ENCODE measurements at places on chromosomes 6 and 20.
A peak's percentile ranks its signal among the peaks of the same experiment; 100 is the strongest.

GRCh38 chr6:52019092-52019491 is 68.3 kb downstream of the PKHD1 start:
- no peak for DNase-seq

- DNase-seq = no peak
Measured at GRCh38 chr6:29547573-29547972, 12.0 kb downstream of the UBD start.

DNA sequence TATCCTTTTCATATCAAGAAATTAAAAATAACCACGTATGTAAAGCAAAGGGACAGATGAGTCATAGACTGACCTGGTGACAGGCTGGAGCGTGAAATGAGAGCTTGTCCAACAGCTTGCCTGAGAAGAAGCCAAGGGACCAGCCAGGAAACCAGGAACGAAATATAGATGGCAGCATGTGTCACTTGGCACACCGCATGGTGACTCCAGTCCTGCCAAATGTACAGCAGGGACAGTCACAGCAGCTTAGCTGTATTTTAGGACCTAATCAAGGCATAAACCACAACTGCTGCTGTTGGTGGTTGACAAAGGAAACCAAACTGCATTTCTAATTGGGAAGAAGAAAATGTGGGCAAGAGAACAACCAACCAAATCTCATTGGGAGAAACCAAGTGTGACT is 755.0 kb downstream of the TFAP2A start:
- no peak for DNase-seq

DNA sequence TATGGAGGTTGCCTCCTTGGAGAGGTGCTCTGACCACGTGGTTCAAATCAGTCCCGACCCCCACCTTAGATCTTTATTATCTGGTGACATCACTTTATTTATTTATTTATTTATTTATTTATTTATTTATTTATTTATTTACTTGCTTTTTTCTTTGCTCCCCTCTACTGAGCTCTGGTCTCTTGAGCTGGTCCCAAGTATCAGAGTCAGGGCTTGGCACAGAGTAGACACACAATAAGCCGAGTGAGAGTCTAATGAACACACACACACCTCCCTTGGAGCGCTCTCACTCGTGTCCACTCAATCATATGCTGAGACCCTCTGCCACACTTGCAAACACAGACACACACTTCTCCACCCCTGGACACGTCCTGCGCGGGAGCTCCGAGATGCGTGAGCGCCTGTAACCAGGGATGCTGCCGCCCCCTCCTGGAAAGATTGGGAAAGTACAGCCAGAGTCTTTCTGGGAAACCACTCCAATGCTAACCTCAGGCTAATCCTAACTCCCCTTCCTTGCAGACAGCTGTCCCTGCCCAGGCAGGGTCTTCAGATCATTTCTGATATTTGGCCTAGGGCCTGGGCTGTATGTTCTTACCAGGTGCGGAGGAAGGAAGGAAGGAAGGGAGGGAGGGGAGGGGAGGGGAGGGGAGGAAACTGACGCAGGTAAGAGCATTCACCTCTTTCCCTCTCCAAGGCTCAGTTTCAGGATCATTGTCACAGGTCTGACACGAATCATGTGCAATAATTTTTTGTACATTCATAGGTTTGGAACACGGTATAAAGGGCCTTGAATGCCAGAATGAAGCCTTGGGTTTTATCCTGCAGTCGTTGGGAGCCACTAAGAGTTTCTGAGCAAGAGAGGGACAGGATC is 70.9 kb downstream of the STK35 start:
- DNase-seq = peak; percentile 76

DNA sequence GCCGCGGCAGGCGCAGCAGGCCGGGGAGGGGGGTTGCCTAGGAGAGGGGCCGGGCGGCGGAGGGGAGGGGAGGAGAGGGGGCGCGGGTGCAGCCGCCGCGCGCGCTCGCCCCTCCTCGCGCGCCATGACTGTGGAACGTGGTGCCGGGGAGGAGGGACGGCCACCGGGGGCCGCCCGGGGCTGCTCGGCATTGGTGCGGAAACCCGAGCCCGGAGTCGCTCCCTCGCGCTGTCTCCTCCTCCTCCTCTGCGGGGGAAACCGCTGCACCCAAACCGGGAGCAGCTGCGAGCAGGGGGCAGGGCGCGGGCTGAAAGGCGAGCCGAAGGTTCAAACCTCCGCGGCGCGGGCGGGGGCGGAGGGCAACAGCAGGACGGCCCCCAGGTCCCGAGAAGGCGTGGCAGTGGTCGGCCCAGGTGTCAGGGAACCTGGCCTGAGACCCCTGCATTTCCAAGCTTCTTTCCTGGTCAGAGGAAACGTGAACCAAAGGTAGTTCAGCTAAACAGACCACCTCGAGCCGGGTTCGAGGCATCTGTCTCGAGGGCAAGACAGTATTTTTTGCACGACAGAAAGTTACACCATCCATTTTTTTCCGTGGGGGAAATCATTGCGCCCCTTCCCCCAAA is 1.4 kb upstream of the TRERF1 start:
- DNase-seq = peak; percentile 80

DNA sequence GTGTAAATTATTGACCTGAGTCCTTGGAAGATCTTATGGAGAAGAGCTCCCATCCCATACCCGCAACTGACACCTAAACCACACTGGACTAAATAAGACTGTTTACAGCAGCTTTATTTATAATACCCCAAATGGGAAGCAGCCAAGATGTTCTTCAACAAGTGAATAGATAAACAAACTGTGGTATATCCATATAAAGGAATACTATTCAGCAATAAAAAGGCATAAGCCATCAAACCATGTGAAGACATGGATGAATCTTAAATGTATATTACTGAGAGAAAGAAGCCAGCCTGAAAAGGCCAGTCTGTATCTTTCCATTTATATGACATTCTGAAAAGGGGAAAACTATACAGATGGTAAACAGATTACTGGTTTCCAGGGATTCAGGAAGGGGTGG is 212.7 kb downstream of the TPBG start:
- DNase-seq = no peak

- DNase-seq = no peak
Measured at GRCh38 chr20:63568170-63568981, 5.7 kb downstream of the HELZ2 start.

DNA sequence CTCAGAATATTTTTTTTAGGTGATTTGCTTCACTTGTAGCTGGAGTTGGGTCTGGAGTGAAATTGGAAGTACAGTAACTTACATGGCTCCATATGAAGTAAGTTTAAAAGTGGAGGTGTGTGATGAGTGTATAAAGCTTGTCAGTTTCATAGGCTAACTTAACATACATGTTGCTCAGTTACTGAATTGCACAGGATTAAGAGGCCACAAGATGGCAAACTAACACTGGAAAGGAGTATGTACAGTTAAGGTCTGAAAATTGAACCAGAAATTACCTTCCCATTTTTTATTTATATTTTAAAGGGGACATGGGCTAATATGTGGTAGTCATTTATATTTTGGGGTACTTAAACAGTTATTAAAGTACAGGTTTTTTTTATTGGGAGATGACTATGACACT is 45.3 kb upstream of the SMIM8 start:
- peak; percentile 9 for DNase-seq

DNA sequence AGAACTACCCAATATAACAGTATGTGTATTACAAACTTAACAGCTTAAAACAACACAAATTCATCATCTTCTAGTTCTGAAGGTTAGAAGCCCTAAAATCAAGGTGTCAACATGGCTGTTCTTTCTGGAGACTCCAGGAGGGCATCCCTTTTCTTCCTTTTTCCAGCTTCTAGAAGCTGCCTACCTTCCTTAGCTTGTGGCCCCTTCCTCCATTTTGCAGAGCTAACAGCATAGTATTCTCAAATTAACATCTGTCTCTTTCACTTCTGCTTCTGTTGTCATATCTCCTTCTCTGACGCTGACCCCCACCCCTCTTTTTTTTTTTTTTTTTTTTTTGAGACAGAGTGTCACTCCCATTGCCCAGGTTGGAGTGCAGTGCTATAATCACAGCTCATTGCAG is 52.8 kb upstream of the AKIRIN2 start:
- no peak for DNase-seq

- no peak for DNase-seq
Measured at GRCh38 chr6:142850679-142851423, 94.1 kb downstream of the HIVEP2 start.

- no peak for DNase-seq
Measured at GRCh38 chr6:81565071-81565470, 187.4 kb downstream of the TENT5A start.

GRCh38 chr6:27188885-27189418 is 58.5 kb upstream of the PRSS16 start:
- peak; percentile 89 for DNase-seq

DNA sequence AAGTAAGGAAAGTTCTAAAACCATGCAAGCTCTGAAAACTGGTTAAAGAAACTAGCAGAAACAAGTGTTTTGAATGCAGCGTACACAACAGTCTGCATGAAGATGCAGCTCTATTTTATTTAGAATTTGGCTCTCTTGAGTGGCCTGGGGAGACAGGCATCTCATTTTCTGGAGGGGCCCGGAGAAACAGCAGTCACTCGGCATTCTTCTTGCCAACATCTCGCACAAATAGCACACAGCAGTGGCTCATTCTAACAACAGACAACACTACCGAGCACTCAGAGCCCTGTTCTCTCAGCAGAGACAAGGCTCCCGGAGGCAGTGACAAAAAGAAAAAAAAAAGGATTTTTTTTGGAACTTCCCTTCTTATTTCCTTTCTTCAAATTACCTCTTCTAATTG is 108.5 kb upstream of the STMND1 start:
- no peak for DNase-seq

DNA sequence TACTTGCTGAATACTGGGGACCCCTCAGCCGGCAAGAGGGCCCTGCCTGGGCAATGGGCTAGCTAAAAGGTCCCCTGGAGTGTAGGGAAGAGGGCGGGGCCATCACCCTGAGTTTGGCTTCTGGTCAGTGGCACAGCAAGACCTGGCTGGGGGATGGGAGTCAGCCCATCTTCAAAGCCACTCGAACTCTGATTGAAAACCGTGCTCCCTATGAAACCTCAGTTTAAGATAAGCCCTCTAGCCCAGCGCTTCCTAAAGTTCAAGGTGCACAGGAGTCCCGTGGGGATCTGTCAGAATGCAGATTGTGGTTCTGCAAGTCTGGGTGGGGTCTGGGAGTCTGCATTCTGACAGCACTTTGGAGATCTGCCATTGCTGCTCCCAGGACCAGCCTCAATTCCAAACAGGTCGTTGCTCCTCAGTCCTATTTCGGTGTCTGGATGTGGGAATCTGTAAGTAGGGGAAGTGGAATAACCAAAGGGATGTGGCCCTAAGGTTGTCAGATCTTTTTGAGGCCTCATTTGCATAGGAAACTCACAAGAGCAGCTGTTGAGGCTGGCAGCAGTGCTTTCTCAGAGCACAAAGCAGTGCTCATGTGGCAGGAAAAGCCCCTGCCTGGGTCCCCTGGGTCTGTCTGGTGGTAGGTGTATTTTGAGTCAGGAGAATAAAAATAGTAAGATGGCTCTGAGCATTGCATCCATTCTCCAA is 85.3 kb upstream of the SCP2D1 start:
- no peak for DNase-seq

GRCh38 chr20:7703551-7703961 is 236.7 kb downstream of the HAO1 start:
- DNase-seq = no peak

- no peak for DNase-seq
Measured at GRCh38 chr6:119322034-119322433, 27.5 kb downstream of the MAN1A1 start.

GRCh38 chr20:58701431-58702160 is 9.0 kb downstream of the NPEPL1 start:
- DNase-seq = no peak

DNA sequence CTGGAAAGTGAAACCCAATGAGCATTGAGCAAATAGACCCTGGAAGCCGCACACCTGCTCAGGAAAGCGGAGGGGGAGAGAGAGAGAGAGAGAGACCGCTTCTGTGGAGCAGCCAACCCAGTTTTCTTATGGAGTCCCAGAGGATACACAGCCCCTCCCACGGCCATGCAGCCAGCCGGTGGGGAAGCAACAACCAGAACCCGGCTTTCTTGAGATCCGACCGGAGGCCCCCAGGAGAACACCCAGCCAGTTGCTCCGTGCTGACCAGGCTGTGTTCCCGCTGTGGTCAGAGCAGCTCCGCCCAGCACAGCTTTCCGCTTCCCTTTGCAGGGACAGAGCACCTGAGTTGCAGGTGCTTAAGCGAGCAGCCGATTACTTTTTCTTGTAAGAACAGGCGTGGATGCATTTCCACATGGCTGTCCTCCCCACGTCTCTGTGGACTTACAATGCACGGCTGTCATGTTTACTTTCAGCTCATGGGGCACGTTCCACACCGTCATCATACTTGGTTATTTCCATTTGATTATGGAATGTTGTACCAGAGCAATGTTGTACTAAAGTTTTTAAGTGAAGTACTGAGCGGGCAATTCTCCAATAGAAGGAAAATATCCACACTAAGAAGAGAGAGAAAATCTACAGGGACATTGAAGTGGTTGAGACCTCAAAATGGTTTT is 381.9 kb downstream of the THBS2 start:
- DNase-seq = no peak

GRCh38 chr6:118876198-118876597 is 17.8 kb upstream of the ASF1A start:
- DNase-seq = no peak

DNA sequence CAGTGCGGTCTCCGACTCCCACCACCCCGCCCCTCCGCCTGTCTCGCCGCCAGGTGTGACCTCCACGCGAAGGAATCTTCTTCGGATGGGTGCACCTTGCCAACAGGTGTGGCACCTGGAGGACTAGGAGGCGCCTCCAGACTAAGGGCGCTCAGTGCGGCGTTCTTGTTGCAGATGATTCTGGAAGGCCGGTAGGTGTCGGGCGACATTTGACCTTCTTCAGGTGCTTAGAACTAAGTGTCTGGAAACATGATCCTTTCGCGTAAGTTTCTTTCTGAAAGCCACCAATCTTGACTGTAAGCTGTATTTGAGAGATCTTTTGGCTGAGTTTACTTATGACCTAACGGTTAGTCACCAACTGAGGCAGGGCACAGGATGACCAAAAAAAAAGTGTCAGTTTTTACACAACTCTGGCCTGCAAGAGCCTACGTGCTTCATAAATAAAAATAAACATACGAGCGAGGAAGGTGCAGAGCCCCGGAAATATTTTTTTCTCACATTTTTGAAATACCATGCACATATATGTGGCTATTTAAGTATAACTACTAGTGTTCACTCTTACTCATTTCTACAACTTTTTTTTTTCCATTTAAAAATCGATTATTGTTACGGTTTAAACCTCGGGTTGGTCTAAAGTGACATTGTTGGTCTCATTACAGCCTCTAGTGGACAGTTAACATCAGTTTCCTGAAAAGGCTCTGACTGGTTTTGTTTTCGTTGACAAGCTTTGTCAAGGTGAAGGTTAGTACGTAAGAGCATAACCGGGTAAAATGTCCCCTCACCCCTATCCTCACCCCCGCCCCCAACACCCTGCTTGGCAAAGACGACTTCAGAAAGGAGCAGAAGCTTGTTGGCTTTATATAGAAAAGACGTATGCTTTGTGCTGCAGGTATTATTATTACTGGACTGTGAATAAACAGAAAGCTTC is 1.6 kb upstream of the ATXN1 start:
- DNase-seq = peak; percentile 57

- DNase-seq = no peak
Measured at GRCh38 chr6:4731996-4732395, 44.2 kb upstream of the CDYL start.

- no peak for DNase-seq
Measured at GRCh38 chr6:120111001-120111400, 761.4 kb upstream of the MAN1A1 start.

- DNase-seq = no peak
Measured at GRCh38 chr20:23161968-23162696, 76.0 kb upstream of the CD93 start.
